ENCODE measurements at places on chromosomes 2 and 18.

DNA sequence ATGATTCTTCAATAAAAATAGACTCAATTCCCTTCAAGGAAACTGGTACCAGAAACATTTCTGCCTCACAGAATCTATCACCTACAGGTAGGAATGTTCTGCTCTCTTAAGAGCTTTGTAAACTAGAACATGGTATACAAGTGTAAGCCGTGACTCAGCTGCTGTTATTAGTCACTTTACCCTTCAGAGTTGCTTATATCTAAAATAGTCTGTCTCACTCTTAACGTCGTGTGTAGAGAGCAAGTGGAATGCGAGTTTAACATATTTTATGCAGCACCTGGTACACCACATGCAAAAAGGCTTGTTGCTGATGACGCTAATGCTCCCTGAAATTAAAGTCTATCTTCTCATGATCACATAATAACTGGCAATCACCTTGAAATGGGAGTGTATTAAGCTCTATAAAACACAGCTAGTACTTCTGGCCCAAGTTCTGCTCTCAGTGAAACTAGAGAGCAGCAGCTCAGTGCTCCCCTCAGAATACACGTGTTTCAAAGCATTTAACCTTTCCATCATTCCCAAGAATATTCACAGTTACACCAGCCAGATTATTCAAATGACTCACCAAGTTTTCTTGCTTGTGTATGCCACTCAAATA, 420.0 kb downstream of the ZEB2 start:
- no peak for DNase-seq

DNA sequence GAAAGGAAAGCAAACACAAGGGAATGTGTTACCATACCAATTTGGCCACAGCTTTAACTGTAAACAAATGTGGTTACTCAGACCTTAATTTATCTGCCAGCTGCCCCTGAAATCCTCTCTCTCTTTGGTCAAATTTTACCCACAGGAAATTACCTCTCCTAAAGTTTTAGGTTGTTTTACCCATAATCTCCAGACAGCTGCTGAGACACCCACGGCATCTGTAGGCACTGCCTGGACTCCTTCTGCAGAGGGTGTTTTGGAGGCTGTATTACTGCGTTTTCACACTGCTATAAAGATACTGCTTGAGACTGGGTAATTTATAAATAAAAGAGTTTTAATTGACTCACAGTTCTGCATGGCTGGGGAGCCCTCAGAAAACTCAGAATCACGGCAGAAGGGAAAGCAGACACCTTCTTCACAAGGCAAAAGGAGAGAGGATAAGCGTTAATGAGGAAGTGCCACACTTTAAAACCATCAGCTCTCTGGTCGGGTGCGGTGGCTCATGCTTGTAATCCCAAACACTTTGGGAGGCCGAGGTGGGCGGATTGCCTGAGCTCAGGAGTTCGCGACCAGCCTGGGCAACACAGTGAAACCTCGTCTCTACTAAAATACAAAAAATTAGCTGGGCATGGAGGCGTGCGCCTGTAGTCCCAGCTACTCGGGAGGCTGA, 677.5 kb upstream of the FSHR start:
- no peak for DNase-seq

- no peak for DNase-seq
Observed at GRCh38 chr2:71064754-71065621, 3.5 kb upstream of the NAGK start.

GRCh38 chr2:205800224-205800623, 117.9 kb downstream of the NRP2 start:
- DNase-seq = no peak

DNA sequence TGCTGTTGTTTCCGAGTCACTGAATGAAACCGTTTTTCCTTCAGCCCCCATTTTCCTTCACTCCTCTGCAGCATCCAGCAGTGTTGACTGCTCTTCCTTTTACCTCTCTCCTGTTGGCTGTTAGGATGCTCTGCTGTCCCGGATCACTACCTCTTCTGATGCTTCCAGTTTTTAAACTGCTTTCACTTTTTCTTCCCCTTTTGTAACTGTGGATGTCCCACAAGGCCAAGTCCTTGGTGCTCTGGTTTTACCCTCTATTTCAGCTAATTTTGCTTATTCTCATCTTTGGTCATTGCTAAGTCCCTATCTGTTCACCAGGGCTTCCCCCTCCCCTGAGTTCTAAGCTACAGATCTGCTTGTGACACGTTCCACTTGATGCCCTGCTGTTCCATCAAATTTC, 39.4 kb upstream of the MAP4K3 start:
- DNase-seq = no peak

DNA sequence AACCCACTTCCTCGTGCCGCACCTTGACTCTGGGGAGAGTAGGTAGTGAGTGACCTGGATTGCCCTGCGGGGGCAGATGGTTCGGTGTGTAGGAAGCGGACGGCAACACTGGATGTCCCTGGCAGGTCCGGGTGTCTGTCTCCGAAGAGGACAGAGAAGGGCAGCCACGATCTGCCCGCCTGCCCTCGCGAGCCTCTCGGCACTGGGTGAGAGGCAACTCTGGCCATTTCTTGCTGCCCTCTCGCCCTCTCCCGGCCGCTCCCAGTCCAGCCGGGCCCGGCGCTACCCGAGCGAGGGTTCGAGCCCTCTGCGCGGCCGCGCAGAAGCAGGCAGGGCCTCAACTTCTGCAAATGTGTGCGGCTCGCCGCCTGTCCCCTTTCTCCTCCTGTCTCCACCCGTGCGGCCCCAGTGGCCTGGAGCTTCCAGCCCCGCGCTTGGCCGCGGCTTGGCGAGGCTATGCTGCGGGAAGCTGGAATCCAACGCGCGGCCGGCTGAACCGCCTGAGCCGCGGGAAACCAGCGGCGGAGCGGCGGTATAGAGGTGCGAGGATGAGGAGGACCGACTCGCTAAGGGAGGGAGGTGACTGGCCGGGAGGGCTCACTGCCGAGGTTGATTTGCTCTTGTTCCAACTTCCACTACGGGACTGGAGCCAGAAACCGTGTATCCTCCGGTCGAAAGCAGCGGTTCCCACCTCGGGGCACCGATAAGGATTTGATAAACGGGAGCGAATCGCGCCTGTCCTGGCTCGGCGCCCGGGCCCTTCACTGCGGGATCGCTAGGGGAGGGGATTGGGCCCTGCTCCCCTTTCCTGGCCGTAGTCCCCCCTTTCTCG, 1.5 kb downstream of the EPAS1 start:
- DNase-seq = no peak

GRCh38 chr18:64099244-64099643, 49.6 kb downstream of the LINC00305 start:
- DNase-seq = no peak

GRCh38 chr18:72470391-72470790, 73.8 kb downstream of the CBLN2 start:
- DNase-seq = no peak

DNA sequence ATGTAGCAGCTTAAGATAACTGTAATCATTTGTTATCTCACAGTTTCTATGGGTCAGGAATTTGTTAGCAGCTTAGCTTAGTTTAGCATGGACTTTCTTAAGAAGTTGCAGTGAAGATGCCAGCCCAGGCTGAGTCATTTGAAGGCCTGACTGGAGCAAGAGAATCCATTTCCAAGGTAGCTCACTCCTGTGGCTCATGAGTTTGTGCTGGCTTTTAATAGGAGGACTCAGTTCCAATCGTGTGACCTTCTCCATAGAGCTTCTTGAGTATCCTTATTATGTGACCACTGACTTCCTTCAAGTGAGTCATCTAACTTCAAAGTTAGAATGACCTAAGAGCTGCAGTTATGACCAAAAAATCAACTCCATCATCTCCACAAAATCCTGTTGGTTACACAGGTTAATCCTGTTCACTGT, 1.4 kb downstream of the GPATCH11 start:
- no peak for DNase-seq

DNA sequence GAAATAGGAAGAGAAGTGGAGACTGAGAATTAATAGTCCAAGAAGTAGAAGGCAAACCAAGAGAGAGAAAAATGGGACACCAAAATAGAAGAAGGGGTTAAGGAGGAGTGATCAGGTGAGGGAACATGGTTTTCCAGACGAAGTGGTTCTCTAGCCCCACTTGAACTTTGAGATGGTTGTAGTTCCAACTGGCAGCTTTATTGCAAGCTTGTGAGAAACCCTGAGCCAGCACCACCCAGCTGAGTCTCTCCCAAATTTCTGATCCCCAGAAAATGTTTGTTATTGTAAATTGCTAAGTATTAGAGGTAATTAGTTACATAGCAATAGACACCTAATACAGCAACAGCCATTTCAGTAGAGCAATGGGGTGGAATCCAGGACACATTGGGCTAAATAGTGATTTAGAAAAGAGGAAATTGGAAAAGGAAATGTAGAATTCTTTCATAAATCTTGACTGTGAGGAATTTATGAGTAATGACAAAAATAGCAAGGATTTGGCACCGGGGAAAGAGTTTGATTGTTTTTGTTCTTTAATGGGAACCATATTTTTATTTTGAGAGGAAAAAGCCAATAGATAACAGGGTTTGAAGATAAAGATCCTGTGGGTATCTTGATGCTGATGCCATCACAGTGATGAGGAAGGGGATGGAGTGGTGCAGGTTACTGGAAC, 62.1 kb upstream of the XDH start:
- no peak for DNase-seq

DNA sequence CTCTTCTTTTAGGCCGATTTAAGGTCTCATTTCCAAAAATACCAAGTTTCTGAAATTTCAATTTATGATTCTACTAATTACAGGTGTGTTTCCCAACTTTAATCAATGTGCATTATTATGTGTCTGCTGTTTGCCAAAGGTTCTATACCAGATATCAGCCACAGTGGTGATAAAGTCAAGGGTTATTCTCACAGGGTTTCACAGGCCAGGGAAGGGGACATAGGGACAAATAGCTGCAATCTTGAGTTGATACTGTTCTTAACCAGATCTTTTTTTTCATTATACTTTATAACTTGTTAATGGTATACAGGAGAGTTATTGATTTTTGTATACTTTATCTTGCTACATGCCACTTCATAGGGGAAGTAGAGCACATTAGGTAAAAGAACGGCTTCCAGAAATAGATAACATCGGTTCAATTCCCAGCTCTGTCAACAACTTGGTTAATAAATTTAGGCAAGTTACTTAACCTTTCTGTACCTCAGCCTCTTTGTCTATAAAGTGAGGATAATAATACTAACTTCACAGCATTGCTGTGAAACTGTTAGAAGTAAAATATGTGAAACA, 28.9 kb downstream of the RBM44 start:
- DNase-seq = no peak

DNA sequence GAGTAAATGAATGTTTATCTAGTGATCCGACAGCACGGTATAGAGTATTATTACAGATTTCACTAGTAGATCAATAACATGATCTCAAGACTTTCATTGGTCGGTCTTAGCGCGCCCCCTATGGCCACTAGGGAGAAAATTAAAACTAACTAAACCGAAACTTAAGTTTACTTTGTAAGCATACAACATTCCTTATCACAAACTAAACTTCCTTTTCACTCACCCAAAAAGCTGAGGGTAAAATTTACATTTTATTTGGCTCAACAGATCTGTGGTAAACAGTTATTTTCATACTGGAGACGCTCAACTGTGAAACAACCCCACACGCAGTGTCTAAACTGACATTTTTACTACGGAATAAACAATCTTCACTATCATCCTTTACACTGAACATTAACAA, 215.6 kb upstream of the MAP2 start:
- DNase-seq = no peak

DNA sequence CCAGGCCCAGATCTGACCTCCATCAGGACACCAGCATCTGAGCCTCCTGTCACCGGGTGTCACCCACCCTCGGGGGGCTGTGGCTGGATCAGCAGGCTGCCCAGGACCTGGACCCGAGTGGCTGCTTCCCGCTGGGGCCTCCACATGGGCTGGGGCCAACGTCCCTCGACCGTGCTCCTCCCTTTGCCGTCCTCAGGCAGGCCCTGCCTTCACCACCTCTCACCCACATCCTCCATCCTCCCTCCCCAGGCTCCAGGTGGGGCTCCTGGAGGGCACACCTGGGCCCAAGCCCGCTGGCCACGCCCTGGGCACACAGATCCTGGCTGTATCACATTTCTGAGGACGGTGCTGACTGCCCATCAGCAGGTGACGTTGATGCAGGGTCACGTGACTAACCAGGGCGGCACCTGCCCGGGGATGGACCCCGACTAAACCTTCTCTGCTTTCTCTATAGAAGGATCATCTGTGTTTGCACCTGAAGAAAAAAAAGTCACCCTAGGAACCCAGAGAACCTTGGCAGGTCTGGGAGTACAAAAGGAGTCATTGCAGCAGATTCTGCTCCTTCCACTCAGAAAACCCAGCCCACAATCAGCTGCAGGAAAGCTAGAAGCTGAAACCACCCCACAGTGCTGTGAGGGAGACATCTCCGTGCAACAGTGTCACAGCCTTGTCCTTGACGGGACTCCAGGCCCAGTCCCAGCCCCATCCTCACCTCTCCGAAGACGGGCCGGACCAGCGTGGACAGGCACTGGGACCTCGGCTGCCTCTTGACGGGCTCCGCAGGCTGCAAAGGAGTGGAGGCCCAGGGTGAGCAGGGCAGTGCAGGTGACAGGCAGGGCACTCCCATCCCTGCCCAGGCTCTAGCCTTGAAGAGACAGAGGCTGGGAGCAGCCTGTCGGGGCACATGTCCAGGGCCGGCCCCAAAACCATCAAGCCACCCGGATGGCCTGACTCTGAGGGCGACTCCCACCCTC, 11.2 kb downstream of the STK25 start:
- DNase-seq = no peak

DNA sequence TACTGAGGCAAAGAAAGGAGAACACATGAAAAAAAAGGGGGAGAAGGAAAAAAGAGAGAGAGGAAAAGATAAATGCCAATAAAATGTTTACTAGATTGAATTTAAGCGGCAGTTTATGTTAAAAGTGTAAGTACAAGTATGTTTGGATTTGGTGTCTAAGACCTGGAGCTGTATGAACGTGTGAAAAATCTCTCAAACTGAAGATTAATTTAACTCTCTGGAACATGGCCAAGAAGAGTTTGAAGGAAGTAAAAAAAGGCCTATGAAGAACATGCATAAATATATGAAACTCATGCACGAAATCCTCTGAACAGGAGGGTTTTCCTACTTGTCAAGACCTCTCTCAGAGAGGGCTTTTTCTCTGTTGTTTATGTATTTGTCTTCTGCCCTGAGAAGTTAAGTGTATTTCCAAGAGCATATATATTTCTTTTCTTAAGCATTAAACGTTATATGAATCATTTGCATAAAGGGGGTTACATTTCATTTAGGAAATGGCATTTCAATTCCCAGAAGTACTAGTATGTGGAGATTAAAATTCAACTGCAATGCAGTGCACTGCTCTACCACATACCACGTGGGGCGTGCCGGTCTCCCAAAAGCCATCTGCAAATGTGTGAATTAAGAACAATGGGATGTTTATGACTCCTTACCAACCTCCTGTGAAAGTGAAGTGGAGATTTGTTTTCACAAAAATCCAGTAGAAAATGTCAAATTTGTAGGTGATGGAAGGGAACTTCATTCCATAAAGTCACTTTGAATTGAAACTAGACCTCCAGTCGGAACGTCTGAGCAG, 281.1 kb upstream of the TRIB2 start:
- no peak for DNase-seq

All from activated gamma-delta T cell treated with anti-CD3 and anti-CD28 coated beads, Interleukin-2, amount 50 U/mL, for 16 hours (primary cell).